ENCODE measurements at places on chromosomes 13 and 19.

- no peak for DNase-seq
Measured at GRCh38 chr13:51231456-51231855, 9.3 kb downstream of the FAM124A start.

DNA sequence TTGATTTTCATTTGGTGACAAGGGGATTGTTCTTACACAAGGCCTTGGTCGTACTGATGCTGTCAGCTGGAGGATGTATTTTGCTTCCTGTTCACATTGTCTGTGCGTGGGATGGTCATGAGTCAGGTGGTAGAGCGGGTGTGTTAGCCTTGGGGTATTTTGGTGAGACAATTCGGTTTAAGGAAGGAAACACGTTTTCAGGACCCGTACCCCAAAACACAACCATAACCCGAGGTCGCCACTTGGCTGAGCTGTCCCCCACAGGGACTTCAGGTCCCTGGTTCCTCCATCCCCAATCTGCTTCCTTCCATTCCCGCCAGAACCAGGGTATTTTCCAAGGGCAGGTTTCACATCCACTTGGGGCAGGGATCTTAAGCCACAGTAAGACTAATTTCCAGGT is 15.0 kb downstream of the MYO9B start:
- DNase-seq, result no peak

DNA sequence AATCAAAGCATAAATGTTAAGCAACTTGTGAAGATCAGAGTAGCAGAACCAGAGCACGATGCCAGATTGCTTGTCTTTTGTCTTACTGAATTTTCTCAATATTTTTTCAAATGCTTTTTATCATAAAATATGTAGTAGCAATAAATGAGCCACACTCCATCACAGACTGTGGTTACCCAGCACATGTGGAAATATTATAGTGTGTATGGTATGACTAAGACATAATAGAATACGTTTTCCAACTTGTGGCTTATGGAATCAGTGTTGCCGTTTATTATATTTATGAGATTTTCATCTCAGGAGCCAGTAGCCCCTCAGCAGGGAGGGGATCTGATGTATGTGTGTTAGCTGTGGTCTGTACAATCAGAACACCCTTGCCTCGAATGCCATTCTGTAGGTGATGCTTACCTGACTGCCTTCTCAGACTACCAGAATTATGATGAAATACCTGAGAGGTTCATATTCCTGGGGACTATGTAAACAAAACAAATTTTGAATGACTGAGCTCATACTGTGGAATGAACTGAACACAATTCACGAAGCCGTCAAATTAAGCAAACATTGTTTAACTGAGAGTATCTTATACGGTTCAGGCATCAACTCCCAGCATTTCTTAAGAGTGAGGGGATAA is 1.9 kb downstream of the SCEL start:
- DNase-seq, result no peak

DNA sequence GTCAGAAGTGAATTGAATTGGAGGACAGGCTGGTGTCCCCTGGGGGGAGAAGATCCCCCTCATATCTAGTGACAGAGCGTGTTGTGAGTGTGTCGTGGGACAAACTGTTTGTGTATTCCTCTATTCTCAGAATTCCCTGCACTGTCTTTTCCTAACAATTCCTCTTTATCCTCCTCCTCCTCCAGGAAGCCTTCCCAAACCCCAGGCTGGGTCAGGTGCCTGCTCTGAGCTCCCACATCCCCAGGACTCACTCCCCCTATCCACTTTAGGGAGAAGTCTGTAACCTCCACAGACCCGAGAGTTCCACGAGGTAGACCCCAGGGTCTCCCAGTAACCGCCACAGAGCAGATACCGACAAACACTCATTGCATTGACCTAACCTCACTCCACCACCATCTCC is 15.1 kb upstream of the BICRA start:
- no peak for DNase-seq

DNA sequence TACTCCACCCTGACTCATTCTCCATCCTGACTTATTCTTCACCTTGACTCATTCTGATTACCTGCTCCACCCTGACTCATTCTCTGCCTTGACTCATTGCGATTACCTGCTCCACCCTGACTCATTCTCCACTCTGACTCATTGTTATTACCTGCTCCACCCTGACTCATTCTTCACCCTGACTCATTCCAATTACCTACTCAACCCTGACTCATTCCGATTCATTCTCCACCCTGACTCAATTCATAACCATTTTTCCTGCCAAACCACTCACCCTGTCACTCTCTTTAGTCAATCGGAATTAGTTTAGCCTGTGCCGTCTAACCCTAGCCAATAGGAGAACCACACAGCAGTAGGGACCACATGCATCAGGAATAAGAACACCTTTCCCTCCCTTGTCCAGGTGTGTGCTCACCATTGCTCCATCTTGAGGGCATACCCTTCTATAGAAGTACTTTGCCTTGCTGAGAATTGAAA is 1227.4 kb upstream of the PCDH20 start:
- no peak for DNase-seq

DNA sequence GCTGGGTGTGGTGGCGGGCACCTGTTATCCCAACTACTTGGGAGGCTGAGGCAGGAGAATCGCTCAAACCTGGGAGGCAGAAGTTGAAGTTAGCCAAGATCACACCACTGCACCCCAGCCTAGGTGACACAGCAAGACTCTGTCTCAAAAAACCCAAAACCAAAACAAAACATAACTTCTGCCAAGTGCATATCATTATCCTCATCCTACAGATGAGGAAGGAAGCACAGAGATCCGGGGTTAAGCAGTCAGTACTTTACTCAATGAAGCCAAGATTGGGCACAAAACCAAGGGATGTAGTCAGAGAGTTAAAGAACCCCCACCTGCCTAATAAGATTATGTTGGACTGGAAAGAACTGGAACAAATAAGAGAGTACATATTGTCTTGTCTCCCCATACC is 5.5 kb upstream of the TMTC4 start:
- no peak for DNase-seq

- no peak for DNase-seq
Measured at GRCh38 chr19:46408664-46409039, 4.7 kb downstream of the CCDC8 start.
